ENCODE measurements at places on chromosomes 3 and 15.

GRCh38 chr3:141333836-141334626 lies 34.3 kb upstream of the ZBTB38 start:
- no peak for DNase-seq

DNA sequence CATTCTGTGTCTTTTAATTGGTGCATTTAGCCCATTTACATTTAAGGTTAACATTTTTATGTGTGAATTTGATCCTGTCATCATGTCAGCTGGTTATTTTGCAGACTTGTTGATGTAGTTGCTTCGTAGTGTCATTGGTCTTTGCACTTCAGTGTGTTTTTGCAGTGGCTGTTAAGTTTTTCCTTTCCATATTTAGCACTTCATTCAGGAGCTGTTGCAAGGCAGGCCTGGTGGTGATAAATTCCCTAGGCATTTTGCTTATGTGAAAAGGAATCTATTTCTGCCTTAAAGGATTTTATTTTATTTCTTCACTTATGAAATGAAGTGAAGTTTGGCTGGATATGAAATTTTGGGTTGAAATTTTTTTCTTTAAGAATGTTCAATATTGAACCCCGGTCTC lies 70.2 kb upstream of the CD96 start:
- DNase-seq, result no peak

GRCh38 chr15:55743729-55744655 lies 1.0 kb upstream of the PRTG start:
- DNase-seq, result no peak

GRCh38 chr3:148924562-148924961 lies 59.5 kb downstream of the CPA3 start:
- no peak for DNase-seq

DNA sequence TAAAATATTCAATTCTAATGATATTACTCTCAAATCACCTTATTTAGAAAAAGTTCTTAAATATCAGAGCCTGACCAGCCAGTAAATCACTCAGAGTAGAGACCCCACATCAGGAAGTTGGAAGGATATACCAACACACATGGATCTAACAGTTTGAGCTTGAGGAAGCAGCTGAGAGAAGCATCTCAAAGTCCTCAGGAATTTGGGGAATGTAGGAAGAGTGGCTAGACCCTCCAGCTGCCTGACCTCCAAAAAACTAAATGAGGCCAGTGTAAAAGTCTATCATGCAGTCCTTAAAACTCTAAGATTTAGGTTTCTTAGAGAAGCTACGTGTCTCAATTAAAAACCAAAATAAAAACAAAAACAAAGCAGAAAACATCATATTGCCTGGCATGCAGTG lies 55.4 kb downstream of the SETD2 start:
- DNase-seq, result no peak

DNA sequence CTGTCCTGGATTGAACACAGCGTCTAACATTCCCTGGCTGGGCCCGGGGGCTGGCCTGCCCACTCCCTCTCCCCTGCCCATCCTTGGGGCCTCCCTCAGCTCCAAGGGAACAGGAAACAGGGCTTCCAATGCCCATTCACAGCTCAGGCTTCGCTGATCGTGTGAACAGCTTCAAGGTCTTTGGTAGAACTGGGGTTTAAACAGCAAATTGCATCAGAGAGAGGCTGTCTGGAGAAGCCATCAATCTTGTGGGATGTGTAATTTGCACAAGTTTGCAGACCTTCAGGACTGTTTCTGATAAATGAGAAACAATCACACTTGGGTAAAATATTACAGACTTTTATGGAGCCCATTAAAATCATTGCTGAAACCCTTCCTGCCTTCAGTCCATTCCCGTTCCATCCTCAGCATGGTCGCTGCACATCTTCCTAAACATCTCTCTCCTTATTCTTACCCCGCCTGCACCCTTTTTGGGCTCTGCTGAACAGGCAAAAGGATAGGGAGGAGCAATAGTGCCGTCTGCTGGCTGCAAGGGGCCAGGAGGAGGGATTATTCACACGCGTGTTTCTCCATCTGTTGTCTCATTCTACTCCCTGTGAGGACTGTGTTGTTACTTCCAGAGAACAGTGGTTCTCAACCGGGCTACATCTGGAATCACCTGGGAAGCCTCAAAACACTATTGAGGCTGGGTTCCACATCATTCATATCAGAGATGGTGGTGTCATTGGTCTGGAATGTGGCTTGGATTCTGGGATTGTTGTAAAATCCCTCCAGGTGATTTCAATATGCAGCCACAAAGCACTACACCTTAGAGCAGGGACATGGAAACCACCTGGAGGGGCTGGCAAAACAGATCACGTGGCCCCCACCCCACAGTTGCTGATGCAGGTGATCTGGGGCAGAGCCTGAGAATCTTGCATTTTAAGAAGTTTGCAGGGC lies 116.3 kb downstream of the CLSTN2 start:
- DNase-seq, result no peak

- DNase-seq, result no peak
Measured at GRCh38 chr3:4981294-4981664, 2.0 kb downstream of the BHLHE40 start.

DNA sequence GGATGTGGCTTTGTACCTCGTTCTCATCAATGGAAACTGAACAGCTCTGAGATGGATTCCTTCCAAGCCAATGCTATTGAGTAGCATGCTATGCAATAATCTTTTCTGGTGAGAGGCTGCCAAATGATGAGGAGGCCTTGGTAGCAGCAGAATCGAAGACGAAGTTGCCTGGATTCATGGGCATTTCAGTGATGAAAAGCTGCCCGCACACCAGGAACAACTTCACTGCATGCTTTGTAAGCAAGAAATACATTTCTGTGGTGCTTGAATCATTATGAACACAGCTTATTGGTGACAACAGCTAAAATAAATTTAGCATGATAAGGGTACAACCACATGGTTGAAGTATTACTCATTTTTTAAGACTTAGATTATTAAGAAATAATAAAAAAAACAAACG lies 246.8 kb upstream of the ROBO1 start:
- no peak for DNase-seq

GRCh38 chr3:64352639-64352992 lies 127.3 kb upstream of the PRICKLE2 start:
- DNase-seq, result no peak

- DNase-seq, result no peak
Measured at GRCh38 chr15:45631776-45632175, 3.1 kb upstream of the SQOR start.

- DNase-seq, result no peak
Measured at GRCh38 chr3:191797271-191797670, 336.3 kb downstream of the PYDC2 start.

DNA sequence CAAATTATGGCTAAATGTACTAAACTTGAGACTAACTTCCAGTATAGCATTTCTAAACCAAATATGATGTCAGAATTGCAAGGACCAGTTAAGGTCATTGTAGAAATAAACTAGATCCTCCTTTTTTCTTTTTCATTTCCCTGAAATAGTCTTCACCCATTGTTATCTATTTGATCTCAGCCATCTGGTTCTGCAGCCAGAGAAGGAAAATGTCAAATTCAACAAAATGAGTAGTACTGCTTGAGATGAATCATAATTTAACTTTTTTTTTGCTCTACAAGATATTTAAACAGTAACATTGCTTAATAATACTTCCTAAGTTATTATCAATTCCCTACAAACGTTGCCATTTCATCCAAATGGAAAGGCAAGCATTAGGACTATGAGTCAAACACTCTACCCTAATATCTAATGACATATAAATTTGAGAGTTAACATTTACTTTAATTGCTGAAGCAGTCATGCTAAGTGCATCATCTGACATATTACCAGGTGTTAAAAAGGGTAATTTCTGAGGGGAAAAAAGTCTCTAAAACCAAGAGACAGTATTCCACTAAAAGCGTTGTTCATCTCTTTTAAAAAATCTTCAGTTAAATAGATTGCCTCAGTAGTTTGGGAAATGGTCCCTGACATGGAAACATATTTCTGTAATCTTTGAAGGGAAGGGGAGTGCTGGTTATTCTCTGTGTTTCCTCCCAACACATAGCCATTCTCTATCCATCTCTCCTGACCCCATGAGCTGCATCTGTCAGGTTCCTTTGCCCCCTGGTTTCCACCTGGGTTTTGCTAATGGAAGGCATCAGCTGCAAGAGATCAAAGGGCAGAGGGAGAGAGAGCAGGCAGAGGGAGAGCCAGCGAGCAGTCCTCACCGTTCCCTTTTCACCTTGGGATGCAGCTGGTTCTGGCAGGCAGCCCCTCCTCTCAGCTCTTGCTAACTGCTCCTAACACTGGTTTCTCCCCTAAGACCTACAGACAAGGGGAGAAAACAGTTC lies 138.5 kb downstream of the ARPP21 start:
- no peak for DNase-seq

GRCh38 chr3:27322634-27323033 lies 46.5 kb downstream of the NEK10 start:
- no peak for DNase-seq

- no peak for DNase-seq
Measured at GRCh38 chr3:184258926-184259325, 2.4 kb downstream of the CAMK2N2 start.

GRCh38 chr3:17398959-17399551 lies 343.4 kb downstream of the TBC1D5 start:
- DNase-seq, result no peak

DNA sequence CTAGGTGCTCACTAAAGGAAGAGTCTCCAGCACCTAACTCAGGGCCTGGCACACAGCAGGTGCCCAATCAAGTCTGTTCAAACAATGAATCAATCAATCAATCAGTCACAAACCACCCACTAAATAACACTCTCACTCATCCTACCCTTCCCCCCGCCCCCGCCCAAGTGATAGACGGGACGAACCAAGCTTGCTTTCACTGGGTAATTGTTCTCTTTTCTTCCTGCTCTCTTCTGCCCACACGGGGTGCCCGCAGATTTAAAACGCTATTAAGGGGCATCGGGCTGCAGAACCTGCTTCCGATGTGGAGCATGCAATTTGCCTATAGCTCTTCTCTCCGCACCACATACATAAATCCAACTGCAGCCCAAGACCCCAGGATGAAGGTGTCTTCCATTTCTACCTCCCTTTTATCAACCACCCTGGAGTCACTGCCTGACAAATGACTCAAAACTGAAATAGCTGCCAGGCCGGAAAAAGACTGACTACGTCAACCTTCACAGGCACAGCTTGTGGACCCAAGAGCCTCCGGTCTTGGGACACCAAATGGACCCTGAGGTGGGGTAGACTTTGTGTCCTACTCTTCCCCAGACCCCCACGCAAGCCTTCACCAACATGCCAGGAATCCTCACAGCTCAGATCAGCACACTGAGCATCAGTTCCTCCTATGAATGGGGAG lies 1.7 kb downstream of the KLHL25 start:
- no peak for DNase-seq

GRCh38 chr3:44031387-44032380 lies 210.0 kb upstream of the TOPAZ1 start:
- no peak for DNase-seq

DNA sequence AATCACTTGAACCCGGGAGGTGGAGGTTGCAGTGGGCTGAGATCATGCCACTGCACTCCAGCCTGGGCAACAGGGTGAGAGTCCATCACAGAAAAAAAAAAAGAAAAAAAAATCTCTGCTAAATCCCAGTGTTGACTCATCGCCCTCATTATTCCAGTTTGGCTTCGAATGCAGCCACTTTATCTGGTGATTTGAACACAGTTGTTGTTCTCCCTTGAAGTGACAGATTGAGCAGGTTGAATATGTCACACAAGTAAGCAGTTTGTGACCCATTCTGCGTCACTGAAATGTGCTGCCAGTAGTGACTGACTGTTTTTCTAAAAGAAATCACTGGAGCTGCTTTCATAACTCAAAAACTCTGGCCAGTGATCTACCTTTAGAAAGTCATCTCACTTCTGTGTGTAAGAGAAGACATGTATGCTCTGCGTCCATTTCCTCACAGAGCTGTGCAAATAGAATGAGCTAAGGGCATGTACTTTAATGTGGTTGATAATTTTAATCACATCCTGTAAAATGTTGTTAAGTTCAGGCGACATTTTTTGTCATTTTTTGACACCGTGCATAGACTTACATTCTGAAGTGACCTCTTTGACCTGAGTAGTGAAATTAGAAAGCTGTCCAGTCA lies 12.5 kb downstream of the DOCK3 start:
- no peak for DNase-seq

GRCh38 chr3:78565712-78566111 lies 1202.1 kb downstream of the ROBO1 start:
- no peak for DNase-seq

DNA sequence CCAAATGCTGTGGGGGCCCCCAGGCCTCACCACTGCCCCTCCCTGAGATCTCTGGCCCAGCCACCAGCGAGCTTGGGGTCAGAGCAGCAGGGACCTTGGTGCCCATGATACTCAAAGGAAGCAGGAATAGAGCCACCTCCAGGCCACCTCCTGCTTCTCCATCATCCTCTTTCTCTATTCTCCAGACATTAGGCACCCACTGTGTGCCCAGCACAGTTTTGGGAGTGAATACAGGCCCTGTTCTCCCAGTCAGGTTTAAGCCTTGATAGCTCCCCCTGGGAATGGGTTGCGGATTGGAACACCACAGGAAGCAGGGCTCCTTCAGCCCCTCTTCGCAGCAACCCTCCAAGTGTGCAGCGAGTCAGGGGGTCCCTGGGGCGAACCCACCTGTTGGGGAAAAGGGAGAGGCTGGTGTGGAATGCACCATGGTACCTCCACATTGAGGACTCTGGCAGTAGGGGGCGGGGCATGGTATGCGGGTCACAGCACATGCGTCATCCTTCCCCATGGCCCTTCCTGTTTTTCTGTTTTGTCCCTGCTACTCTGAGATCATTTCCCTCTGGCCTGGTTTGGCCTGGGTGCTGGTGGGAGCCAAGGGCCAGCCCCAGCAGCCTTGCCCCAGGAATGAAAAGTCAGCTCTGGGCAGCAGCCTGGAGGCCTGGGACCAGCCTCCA lies 14.2 kb upstream of the SEMA3B start:
- no peak for DNase-seq

GRCh38 chr3:62574266-62574898 lies 201.0 kb upstream of the FEZF2 start:
- DNase-seq, result no peak

DNA sequence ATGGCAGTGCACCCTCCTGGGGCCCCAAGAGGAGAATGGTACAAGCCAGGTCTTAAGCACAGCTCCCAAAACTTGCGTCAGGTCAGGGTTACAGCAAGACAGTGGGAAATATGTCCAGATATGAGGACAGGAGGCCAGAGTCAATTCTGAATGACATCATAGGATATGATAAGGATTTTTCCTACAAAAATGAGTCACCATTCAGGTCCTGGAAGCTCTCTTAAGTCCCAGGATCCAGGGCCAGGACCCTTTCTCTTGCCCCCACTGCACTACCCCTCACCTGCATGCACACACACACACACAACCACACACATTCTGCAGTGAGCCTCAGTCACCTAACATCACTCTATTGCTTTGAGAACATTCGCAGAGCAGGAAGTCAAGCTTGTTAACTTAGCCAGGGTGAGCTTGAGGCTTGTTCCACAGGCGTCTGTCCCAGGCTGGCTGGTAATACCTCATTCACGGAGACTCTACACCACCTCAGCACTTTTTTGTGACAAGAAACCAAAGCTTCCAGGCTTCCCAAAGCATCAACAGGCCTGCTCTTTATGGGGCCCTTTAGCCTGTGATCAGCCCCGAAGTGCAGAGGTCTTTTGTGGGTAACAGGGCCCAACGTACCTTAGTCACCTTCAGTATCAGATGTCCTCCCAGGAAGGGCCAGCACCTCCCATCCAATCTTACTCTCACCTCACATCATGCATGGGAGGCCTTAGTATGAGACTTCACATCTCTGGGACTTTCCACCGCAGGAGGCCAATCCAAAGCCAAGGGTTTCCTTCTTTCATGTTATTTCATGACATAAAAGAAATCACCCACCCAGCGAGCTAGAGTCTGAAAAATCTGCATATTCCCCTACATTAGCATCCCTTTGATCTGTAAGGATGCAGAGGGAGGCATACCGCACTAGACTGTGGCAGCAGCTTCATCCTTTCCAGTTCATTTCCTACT lies 74.0 kb upstream of the LIPC start:
- no peak for DNase-seq
